Hair follicular keratinocyte (primary cell): ENCODE measurements at places on chromosomes 1 and 21. TPM values are rescaled to one million over a fixed set of nuclear protein-coding genes. Genes with fewer than 3 reads are reported as not detected.

NSUN4 gene
- total RNA-seq, result 18.9 and 22.3 TPM in 2 replicates

PRMT6 gene
- total RNA-seq, result 6.5 and 14.1 TPM in 2 replicates

CCDC181 gene
- total RNA-seq, result 0.31 TPM in 1 of 2 replicates, not detected in the other

E2F2 gene
- 0.08 and 0.23 TPM in 2 replicates for total RNA-seq

RAP1GAP gene
- total RNA-seq, result 0.23 and 0.95 TPM in 2 replicates

RNU1-2 gene
- under 0.01 TPM in 2 replicates for total RNA-seq

PDZK1 gene
- total RNA-seq, result 0.23 and 0.39 TPM in 2 replicates

S1PR1 gene
- 1.1 and 2.8 TPM in 2 replicates for total RNA-seq

UBXN10 gene
- 0.04 and 0.16 TPM in 2 replicates for total RNA-seq

TOMM20 gene
- total RNA-seq, result 98.8 and 124 TPM in 2 replicates

LIN28A gene
- total RNA-seq, result not detected in 2 replicates

TNFRSF18 gene
- total RNA-seq, result not detected in 2 replicates

TGFBR3 gene
- 0.87 TPM in 1 of 2 replicates, not detected in the other for total RNA-seq

BEND5 gene
- total RNA-seq, result not detected in 2 replicates

ZBTB21 gene
- total RNA-seq, result 4.6 and 6.8 TPM in 2 replicates
